ENCODE measurements at places on chromosomes 4 and X. TPM values are rescaled to one million over a fixed set of nuclear protein-coding genes. Genes with fewer than 3 reads are reported as not detected.

DNA sequence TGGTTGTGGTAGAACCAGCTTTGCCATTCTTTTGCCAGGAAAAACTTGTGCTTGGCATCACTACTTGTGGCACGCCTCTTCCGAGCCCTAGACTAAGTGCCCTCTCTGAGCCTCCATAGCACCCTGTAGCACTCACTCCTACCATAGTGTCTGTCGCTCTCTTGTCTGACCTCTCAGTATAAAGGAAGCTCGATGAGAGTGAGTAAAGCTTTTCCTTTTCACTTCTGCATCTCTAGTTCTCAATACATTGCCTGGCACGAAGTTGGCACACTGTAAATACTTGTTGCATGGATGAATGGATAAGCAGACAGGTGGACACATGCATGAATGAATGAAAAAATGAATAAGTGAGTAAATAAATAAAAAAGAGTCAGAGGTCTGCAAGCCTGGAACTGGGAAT, 48.3 kb downstream of the TLR10 start:
- no peak for DNase-seq

DNA sequence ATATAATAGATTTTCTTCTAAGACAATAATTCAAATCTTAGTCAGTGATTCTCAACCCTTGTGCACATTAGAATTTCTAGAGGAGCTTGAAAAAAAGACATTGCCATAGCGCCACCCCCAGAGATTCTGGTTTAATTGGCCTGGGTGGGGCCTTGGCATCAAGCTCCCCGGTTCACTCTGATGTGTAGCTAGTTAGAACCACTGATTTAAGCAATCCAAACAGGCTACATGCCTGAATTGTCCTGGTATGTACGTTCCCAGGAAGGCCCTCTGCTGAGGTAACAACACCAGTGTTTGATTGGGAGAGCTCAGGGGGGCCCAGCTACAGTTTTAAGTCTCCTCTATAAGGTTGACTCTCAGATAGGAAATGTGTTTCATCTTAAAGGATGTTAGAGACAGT, 1.3 kb upstream of the ATP10D start:
- DNase-seq = no peak

Gene RAB28
- 11.4 TPM for total RNA-seq

DNA sequence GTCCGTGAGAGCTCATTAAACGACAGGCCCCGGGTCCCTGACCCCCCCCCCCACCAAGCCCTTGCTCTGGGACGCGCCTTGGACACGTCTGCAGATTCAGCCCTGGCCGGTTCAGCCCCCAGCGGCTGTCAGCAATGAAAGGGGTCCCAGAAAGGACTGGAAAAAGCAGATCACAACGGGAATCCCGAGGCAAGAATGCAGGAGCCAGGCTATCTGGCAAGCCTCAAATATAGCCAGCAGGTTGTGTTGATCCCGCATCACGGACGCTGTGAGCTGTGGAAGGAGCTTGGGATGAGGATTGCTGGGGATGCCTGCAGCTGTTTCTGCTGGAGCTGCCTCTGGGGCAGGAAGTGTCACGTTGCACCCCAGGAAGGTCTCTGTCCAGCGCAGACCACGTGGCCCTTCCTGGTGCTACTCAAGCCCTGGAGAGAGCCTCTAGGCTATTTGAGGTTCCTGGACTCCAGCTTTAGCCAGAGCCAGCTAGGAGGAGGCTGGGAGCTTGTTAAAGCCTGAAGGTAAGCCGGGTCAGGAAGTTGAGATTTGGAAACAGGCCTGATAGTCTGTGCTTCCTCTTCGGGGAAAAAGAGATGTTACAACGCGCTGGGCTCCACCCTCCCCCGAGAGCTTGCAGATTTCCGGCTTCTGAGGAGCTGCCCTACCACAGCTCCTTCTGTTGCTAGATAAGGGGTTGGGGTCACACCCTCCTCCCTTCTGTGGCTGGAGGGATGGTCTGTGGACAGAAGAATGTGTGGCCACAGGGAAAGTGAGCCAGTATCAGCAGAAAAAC, 19.3 kb upstream of the CSF2RA start:
- DNase-seq = no peak

DNA sequence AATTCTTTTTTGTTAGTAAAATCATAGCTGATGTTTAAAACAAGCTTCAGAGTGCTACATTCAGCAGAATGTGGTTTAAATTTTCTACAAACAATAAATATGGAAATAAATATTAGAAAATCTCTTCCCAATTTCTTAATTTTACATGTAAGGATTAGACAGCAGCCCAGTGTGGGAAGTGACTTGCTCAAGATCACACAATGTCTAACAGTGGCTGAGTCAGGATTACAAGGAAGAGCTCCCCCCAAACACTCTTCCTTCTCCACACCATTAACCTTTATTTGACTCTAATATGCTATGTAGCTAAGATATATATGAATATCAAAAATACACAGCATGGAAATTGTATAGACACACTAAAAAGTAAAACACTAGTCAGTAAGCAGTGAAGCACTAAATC, 59.5 kb downstream of the SLC10A7 start:
- DNase-seq = no peak

- DNase-seq = peak; percentile 58
Measured at GRCh38 chr4:83010522-83011318, at the start of gene LIN54. TSS of gene LIN54 (minus strand) at chr4:83010823. CDS start at chr4:82984844, 25,979 bp downstream.

- DNase-seq = no peak
Measured at GRCh38 chrX:74853255-74853654, 72.0 kb downstream of the NEXMIF start.

DNA sequence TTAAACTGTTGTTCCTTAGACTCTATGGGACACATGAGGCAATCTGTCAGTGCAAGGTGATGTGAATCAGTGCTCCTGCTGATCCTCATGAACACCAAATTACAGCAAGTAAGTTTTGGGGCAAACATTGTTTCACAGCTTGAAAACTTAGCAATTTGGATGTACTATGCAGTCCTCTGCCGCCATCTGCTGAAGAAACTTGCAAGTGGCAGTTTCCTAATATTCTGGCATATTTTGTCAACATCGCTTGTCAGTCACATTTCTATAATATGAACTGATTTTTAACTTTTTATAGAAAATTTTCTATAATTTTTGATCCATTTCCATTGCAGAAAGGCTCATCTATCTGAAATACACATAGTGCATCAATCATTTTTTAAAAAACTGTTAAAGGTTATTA, 56.3 kb downstream of the ZAR1 start:
- DNase-seq = peak; percentile 52

- no peak for DNase-seq
Measured at GRCh38 chr4:152673489-152673888, 6.3 kb downstream of the TMEM154 start.

Gene VEGFD
- under 0.01 TPM for total RNA-seq

Gene GPR173
- 1.1 TPM for total RNA-seq

Gene HDAC8
- total RNA-seq = 30.8 TPM

GRCh38 chrX:116657071-116657470, 194.3 kb upstream of the CT83 start:
- DNase-seq = no peak

DNA sequence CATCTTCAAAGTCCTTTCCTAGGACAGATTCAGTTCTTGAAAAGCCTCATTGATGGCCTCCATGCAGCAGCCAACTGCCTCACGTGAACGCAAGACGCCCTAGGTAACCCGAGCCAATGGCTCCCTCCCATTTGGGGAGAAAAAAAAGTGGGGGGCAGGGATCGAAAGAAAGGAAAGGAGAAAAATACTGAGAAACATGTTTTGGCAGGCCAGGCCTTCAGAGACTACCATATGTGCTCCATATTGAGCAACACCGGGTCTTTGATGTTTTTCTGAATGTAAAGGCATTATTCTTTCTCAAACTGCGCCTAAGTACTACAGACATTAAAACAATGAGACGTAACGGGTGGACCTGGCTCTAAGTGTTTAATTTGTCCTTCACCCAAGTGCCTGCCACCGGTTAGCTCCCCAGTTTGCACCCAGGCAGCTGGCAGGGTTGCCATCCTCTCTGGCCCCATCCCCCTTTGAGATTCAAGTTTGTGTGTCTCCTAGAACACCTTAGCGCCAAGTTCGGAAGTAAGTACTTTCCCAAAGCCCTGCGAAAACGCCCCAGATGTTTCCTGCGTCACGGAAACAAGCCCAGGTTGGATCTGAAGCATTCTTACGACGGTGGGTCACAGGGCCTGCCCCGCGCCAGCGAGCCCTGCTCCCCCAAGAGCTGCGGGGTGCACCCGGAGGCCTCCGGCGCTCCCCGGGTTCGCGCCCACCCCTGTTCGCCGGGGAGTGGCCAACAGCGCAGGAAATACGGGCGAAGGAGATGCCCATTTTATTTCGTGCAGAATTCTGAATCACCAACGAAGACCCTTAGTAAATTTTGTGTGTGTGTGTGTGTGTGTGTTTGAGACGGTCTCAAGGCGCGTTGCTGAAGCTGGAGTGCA, 30.1 kb downstream of the HAND2 start:
- no peak for DNase-seq

DNA sequence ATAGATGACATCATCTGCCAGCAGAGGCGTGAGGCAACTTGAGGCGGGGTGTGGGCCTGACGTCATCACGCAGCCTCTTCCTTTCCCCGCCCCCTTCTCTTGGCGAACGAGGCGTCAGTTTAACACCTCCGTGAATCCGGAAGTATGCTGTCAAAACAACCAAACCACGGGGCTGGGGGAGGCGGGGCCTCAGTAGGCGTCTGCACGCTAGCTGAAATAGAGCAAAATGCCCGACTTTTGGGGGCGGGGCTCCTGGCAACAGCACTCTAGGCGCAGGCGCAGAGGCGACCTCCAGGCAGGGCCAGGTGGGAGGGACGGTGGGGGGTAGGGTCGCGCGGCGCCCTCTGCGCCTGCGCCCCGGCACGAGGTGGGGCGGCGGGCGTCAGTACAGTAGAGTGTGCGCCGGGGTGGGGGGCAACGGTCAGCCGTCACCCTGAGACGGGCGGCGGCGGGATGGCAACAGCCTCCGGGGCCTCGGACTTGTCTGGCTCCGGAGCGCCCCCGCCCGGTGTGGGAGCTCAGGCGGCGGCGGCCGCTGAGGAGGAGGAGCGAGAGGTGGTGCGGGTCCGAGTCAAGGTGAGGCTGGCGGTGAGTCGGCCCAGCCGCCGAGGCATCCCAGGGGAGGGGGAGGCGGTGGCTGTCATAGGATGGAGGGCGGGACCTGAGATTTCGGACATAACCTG, at the start of gene TBC1D25:
Gene TBC1D25, plus strand, starts transcription at position 370 of the 683 bp plus-strand sequence. Its CDS starts 84 bp downstream, at position 454.
- peak; percentile 95 for DNase-seq

Gene PDGFRA
- 157 TPM for total RNA-seq

DNA sequence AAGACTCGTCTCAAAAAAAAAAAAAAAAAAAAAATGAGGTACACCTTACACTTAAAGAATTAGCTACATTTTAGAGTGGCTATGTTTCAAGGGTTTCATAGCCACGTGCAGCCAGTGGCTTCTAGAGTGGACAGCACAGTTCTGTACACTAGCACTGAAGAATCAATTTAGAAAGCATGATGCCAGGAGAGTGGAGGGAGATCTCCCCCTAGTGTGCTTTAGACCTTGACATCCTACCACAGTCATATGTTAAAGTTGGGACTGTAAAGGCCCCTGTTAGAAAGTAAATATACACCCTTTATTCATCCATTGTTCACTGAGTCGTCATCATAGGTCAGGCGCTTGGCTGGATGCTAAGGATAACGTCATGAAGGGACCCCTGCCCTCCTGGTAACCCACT, 179.4 kb downstream of the QDPR start:
- DNase-seq = no peak

DNA sequence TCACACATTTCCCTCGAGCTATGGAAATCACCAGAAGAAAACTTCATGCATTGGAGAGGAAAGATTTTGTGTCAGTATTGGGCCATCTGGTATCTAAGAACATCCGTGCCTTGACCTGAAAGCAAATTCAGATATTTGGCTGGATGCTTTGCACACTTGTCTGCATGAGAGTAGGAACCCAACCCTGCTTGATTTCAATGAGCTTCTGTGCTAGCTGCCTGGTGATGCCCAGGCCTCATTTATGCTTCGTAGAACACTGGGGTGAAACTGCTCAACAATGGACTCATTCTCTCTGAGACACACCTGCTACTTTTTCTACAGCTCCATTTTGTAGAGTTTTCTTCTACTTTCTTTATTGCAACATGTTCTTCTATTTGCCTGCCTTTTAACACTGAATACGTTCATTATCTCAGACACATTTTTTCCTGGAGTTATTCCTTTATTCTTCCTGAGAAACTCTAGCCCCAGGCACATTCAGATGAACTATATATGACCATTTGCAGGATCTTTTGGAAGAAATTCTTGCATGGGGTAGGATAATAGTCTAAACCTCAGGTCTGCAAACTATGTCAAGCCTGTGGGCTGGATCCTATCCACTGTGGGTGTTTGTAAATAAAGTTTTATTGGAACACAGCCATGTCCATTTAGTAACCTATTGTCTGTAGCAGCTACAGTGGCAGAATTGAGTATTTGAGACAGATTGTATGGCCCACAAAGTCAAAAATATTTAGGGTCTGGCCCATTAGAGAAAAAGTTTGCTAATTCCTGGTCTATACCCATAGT, 83.8 kb upstream of the CLCN4 start:
- DNase-seq = no peak

Gene STAP1
- not detected for total RNA-seq

DNA sequence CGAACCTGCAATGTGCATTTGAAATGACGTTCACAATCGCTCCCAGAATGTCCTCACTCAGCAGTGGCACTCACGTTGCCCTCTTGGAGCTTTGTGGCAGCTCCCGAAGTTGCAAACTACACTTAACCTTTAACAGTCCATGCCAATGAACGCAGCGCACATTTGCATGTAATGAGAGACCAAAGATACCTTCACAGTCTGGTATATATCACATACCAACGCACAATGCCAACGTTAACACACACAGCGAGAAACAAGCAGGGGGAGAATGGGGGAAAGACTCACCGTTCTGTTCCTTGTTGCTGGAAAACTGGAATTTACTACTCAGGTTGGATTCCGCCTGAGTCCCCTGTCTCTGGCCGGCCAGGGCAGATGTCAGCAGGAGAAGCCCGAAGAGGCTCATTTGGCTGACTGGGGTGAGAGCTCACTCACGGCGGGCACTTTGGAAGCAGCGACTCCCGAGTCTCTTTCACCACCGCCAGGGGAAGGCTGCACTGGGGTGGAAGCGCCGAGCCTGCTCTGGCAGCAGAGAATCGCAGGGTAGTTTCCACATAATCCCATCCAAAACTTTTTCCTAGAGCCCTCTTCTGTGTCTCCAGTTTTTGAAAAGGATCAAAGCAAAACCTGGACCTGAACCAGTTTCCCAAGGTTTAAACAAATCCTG, 966 bp downstream of the PDGFC start:
- DNase-seq = peak; percentile 62

Gene NOCT
- total RNA-seq = 30.8 TPM

DNA sequence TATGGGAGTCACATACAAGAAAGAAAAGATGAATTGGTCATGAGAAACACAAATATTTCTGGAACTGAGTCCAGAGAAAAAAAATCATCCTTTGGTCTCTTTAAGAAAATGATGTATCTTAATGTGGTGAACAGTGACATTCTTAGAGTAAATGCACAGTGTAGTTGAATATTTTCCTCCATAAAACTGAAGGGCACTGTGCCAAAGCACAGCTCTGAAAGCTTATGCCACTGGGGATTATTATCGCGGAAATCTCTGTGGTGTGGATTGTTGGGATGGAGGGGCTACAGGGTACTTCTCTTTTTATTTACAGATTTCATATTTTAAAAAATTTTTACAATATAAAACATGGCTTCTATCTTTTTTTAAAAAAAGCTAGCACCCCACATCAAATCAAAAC, 908.1 kb downstream of the CCSER1 start:
- DNase-seq = no peak

GRCh38 chrX:53000447-53001135, 42.3 kb upstream of the FAM156A start:
- no peak for DNase-seq

Gene GCNA
- 0.90 TPM for total RNA-seq

GRCh38 chr4:131644619-131645018, 1504.5 kb upstream of the PCDH10 start:
- DNase-seq = peak; percentile 2

Data from IMR-90 (cell line).